Fibroblast of upper back skin (primary cell): ENCODE measurements at places on chromosomes 13 and 19.

- DNase-seq: peak; percentile 82
Observed at GRCh38 chr13:28475916-28476725, 18.8 kb downstream of the FLT1 start.

GRCh38 chr19:2329501-2329916 lies 1.0 kb downstream of the SPPL2B start:
- DNase-seq: no peak

DNA sequence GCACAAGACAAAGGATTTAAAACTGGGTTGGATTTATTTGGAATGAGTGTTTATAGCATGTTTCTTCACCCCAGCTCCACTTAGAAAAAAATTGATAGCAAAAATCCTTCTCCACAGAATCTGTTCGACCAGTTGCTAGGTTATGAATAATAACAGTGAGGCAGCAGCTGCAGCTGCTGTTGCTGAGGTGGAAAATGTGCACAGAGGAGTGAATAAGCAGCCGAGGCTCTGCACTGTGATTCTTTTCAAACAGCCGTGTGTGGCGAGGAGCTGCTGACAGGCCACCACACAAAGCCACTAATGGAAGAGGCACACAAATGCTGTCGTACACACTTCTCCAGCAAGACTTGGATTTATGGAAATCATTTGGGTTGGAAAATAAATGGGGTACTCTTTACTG lies 6.4 kb upstream of the RASL11A start:
- DNase-seq: peak; percentile 52

GRCh38 chr13:35930665-35931631 lies 200.2 kb downstream of the DCLK1 start:
- DNase-seq: no peak

DNA sequence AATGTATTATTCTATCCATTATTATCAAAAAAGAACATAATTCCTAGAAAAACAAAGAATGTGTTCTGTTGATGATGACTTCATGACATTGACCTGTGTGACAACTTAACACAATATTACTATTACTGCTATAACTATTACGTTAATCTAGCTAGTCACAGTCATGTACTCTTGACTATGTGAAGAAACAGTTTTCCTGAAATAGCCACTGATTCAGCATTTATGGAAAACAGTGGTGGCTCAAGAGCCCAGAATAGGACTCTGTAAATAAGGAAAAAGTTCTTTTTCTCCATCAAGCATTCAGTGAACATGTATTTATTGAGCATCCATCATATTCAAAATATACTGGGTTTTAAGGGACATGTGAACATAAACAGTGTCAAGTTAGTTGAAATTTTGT lies 93.5 kb downstream of the COG6 start:
- no peak for DNase-seq

- DNase-seq: no peak
Observed at GRCh38 chr13:81048026-81048461, 707.1 kb upstream of the SPRY2 start.

DNA sequence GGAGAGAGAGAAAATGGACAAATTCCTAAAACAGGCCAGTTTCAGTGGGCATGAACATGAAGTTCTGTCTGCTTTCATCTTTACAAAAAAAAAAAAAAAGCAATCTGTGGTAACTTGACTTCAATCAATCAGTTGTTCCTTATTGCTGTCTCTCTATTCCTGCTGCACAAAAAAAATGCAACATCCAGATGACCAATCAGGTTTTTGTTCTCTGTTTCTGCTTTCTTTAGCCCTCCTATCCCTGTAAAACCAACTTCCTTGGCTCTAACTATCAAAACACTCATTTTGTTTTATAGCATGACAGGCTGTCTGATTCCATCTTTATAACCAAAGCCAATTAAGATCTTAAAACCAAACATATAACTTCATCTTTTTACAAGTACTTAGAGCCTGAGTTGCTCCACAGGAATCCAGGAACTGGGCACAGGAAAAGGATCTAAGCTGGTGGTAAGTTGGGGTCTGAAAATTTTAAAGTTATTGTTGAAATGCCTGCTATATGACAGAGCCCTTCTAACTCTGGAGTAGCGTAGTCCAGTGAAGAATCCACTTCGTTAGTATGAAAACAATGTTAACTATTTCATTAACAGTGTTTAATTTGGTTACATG lies at the start of gene FPR3:
Gene FPR3, plus strand, starts transcription at position 273 of the 606 bp plus-strand sequence. CDS start 28,592 bp downstream, outside the sequence.
- DNase-seq: peak; percentile 32

GRCh38 chr13:40124633-40125015 lies 469.2 kb downstream of the COG6 start:
- no peak for DNase-seq

GRCh38 chr19:17458970-17459369 lies 1.8 kb downstream of the NXNL1 start:
- no peak for DNase-seq

GRCh38 chr19:11873762-11874161 lies 13.8 kb upstream of the ZNF69 start:
- DNase-seq: no peak

- no peak for DNase-seq
Observed at GRCh38 chr13:51687947-51688714, 103.9 kb downstream of the WDFY2 start.

GRCh38 chr13:43441899-43442499 lies 344.8 kb downstream of the ENOX1 start:
- DNase-seq: no peak

- no peak for DNase-seq
Observed at GRCh38 chr13:72431981-72432682, 295.3 kb downstream of the MZT1 start.

DNA sequence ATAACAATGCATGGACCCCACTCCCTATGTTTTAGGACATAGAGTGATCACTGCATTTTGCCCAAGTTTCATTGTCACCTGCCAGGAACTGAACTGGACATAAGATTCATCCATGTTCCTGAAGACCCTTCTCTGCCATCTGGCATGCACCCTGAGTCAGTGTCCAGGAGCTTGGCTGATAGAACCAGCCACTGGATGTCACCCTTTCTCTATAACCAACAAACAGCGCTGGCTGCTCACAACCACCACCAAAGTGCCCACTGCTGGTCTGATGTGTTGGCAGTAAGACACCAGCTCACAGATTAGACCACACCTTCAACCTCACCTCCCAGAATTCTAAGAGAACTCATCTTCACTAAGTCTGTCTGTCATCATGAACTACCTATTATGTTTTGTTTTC lies 333.4 kb downstream of the ITGBL1 start:
- DNase-seq: peak; percentile 24

GRCh38 chr19:50994129-50994528 lies 7.3 kb downstream of the KLK8 start:
- no peak for DNase-seq

DNA sequence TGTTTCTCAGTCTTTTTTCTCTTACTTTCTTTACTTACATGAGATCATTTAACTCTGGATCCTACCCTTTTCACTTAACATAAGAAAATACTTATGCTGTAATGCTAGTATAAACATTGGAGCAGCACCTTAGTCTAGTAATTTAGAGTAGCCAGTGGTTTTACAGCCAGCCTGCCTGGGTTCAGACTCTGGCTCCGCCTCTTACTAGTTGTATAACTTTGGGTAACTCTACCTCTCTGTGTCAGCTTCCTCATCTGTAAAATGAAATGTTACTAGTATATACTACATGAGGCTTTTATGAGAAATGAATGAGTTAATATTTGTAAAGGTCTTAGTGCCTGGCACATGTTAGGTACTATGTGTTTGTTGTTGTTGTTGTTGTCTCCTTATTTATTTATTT lies 5.6 kb downstream of the CDADC1 start:
- no peak for DNase-seq

DNA sequence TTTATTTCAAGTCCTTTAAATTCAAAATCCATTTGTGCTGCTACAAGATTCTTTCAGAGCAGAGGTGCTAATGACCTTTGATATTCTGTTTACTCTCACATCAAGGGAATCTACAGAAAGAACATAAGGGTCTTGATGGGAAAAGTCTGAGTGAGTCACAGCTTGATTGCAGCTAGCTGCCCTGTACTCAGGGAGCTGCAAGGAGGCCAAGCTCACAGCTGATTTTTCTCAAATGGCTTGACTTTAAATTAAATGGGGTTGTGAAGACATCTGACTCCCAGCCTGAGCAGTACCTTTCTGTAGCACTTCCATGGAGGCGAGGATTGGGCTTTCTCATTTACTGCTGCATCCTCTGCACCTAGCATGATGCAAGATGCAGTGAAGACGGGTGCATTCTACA lies 62.5 kb downstream of the RAP2A start:
- no peak for DNase-seq

DNA sequence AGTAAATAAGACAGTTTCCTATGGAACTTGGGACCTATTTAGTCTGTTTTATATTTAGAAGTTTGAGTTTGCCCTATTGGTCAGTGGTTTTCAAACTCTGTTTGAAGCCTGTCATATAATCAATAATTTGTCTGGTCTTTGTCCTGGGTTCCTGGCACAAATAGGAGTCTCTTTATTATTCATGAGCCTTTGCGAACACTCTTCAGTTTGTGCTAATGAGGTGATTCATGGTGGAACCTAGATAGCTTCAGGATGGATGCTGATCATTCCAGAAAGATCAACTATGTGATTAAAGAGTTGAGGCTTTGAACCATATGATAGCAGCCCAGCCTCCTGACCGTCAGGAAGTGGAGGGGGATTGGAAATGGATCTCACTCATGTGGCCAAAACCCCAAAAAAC lies 10.0 kb upstream of the VWA8 start:
- DNase-seq: no peak

GRCh38 chr13:33472446-33472845 lies 186.9 kb upstream of the STARD13 start:
- DNase-seq: peak; percentile 24

GRCh38 chr13:113880651-113881611 lies 17.1 kb upstream of the GAS6 start:
- no peak for DNase-seq

DNA sequence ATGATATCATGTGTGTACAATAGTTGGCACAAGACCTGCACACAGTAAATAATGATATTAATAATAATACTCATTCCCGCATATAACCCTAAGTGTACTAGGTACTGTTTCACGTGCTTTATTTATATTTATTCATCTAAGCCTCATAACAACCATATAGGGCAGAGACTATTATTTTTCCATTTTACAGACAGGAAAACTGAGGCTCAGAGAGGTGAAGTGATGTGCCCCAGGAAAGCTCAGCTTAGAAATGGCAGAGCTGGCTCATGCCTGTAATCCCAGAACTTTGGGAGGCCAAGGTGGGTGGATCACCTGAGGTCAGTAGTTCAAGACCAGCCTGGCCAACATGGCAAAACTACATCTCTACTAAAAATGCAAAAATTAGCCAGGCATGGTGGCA lies 13.6 kb downstream of the ACP7 start:
- no peak for DNase-seq

DNA sequence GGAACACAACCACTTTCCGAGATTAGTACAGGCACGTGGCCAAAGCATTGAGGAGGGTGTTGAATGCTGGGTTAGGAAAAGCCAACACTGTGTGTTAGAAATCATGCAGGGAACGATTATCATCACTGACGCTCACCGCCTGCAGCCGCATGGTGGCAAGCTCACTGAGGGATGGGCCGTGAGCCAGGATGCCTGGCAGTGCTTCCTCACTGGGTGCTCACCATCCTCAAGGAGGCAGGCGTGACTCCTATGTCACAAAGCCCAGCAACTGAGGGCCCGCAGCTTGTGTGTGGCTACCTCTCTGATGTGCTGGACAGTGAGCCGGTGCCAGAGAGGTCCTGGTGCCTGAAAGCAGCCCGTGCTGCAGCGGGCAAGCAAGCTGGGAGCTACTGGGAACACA lies 30.4 kb upstream of the TIMM44 start:
- DNase-seq: no peak

DNA sequence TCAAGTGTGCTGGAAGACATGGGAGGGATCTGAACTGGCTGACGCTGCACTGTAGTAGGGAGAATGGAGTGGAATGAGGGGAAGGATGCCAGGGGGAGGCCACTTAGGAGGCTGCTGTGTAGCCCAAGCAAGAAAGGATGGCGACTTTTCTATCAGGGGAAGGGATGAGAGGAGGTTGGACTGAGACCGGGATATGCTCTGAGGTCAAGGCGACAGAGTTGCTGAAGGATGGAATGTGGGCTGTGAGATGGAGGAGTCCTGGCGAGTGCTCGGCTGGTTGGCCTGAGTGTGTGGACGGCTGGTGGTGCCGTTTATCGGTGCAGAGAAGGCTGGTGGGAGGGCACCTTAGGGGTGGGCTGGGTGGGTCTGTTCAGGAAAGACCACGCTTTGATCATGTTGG lies 45.7 kb downstream of the IRS2 start:
- no peak for DNase-seq

DNA sequence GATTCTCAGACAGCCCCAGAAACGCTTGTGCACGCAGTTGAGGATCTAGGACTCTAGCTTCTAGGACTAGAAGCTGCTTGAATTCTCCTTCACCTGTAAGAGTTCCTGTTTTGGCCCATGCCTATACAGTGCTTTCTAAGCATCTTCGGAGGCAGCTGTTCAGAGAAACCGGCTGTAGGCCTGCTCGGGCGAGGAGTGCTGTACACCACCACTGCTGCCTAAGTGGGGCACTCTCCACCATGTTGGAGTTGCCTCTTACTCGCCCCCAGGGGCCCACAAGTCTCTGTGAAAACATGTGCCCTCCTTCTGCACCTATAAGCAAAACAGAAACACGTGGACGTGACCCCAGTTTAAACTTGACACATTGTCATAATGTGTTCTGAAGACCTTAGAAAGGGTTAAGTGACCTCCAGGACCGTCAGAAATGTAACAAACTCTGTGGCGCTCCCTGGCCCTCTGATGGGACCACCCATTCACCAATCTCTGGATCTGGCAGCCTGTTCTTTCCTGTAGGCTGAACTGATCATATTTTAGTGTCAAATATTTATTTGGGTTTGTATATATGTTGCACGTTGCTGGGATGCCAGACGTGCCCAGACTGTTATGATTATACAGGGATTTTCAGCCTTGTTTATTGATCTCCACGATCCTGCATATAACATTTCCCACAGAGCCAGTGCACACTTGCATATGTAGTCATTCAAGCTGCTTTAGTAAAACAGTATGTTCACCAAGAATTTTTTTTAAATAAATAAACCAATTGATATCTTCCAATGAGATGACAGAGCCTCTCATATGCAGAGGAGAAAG lies 60.8 kb downstream of the C13orf42 start:
- DNase-seq: no peak

DNA sequence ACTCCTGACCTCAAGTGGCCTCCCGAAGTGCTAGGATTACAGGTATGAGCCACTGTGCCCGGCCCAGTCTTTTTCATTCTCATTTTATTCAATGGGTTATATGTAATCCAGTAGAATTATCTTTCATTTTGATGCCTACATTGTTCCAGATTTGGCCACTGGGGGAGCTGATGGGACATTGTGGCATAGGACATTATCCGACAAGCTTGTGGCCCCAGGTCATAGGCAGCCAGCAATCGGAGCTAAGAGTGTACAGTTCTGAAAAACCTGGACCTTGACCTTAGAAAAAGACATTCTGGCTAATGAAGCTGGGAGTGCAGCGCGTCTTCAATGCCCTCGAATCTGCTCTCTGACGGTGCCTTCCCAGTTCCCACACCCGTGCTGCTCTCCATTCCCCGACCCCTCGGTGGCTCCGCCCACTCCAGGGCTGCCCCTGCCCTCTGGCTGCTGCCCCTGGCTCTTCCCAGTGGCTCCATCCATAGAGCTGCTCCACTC lies 108.7 kb downstream of the TEX29 start:
- peak; percentile 8 for DNase-seq
